RWPE2 (cell line): ENCODE measurements at places on chromosomes 12 and 14.

DNA sequence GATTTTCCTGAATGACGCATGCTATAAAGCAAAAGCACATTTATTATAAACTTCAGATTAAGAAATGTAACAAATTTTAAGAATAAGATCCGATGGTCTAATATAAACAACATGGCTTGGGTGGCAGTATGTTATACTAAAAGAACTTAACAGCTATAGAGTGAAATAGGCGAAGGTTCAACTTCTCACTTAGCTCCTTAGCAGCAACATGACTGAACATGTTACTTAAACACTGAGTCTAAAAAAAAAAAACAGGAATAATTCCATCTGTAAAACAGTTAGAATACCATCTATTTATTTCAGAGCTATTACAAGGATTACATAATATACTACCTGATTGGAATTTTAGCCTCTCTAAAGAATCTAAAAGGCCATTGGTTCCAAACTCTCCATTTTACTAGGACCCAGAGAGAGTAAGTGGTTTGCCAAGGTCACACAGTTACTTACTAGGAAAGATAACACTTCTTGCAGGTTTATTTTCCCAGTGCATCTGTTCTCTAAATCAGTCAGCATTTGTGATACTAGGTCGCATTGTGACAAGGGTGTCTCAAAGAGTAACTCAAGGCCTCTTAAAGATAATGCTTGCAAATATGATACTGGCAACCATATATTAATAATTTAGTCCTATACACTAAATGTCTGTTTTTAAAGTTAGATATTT lies 14.8 kb downstream of the OSBPL8 start:
- no peak for DNase-seq

GRCh38 chr14:39366460-39367386 lies 65.5 kb downstream of the FBXO33 start:
- no peak for DNase-seq

GRCh38 chr12:96070670-96071279 lies 35.4 kb upstream of the LTA4H start:
- DNase-seq: no peak

DNA sequence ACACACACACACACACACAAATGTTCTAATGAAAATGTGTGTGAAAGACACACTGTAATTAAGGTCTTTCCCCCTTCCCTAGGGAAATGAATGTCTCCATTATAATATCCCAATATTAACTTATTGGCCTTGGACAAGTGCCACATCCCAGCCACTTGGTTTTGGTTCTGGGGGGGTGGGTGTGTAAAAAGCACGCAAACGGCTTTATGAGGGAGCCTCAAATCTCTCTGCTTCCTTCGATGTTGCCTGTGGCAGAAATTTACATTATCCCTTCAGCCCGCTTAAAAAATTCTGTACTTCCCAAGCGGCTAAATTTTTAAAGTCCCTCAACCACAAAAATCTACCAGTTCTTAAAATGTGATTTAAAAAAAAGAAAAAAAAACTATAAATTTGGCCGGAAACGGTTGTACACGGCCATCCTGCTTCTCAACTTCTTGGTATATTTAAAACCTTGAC lies 432 bp downstream of the C14orf93 start:
- no peak for DNase-seq

DNA sequence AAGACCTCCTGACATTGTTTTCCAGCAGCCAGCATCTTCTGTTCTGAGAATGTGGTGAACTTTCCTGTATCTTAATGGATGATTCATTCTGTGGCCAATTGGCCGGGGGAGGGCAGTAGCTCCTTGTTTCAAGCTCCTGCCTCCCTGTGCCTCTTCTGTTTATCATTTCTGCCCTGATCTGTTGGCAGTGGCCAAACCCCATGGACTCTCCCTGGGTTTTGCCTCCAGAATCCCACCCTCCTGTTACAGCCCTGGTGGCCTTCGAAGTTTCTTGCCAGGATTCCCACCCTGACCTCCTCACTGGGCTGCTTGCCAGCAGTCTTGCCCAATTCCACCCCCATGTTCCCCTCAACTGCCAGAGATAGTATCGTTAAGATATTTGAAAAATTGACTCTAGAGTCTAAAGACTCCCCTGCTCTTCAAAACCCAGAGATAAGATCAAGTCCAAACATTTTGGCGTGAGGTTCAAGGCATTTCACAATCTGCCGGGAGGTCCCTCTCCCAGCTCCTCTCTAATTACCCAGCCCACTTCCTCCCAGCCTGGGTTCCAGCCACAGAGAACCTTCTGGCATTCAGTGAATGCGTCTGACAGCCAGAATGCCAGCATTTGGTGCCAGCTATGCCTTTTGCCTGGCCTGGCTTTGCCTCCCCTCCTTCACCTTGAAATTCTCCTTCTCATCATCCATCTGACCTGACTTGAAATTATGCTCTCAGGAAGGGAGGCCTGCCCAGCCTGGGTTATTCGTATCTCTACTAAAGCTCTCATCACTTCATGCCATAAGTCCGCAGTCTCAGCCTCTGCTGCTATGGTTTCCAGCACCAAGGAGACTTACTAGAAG lies 37.7 kb upstream of the TXNRD1 start:
- DNase-seq: no peak

DNA sequence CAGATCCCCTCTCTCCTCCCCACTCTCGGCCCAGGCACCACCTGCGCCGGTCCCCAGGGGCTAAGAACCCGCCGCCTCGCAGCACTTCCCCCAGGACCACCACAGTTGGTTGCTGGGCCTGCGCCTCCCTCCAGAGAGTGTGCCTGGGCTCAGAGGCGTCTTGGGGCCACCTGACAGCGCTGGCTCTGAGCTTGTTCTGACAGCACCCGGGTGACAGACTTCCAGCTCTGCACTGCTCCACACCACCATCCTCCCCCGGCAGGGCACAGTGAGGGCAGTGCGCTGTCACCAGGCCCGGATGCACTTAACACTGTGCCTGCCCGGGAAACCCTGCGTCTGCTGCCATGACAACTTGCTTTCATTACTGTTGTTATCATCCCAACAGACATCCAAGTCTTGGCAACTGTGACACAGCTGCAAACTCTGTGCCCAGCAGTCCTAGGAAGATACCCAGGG lies 6.6 kb downstream of the BRF1 start:
- no peak for DNase-seq

- DNase-seq: no peak
Observed at GRCh38 chr12:121530600-121531355, 50.0 kb downstream of the KDM2B start.
